ENCODE measurements at places on chromosomes 6 and 20. TPM values are rescaled to one million over a fixed set of nuclear protein-coding genes. Genes with fewer than 3 reads are reported as not detected.

- DNase-seq: no peak
These were observed 1.2 kb downstream of the SYNCRIP start for GRCh38 chr6:85641522-85641896.

DNA sequence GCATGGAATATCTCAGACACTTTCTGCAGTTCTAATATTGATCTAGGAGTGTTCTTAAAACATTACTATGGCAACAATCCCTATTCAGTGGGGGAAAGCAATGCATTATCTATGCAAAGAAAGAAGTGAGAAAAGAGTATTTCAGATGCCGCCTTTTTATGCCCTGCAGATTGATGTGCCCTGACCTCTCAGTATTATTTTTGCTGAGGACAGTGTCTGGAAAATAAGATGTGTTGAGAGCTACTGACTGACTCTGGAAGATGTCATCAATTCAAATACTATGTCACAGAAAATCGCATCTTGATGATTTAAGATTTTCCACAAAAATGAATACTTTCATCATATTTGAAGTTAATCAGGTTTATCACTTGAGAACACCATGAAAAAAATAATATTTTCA lies 22.9 kb upstream of the SPACA1 start:
- DNase-seq: no peak

DNA sequence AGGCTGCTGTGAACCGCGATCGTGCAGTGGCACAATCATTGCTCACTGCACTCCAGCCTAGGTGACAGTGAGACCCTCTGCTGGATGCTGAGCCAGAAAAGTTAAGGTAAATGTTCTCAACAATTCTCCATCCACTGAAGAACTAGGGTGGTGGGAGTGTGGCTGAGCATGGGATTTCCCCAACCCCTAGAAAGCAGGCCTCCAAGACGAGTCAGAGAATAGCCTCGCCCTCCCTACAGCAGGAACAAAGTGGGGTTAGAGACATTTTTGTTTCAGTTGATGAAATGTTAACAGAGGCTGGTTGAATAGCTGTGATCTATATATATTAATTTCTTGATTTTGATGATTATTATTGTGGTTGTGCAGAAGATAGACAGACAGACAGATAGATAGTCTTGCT lies 6.1 kb upstream of the ALDH8A1 start:
- no peak for DNase-seq

DNA sequence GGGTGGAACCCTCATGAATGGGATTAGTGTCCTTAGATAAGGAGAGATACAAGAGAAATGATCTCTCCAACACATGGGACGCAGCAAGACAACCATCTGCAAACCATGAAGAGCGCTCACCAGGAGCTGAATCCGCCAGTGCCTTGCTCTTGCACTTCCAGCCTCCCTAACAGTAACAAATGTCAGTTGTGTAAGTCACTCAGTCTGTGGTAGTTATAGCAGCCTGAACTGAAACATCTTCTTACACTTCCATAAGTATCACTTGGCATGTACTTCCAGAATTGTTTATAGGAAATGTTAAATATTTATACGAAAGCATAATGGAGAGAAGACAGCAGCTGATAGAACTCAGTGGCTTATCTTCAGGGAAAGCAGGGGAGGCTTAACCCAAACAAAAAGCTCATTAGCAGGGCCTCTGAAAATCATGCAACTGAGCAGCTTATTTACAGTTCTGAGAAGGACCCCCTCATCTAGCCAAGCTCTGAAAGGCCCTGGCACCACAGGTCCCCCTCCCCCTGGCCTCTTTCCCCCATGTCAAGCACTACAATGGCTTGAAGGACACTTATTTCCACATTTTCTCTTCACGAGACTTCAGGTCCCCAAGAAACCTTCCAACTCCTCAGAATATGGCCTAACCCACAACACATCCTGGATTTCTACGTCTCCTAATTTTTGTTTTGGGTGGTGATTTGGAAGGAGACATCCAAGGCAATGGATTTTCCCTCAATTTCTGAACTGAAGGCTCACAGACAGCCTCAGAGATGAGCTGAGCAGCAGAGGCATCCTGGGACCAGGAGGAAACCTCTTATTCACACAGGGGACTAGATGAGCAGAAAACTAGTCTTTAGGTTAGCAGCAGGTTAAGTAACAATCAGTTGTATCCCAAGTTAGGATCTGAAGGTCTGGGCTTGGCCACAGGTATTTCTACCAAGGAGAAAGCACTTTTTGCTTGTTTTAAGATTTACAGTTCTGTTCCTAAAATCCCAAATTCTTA lies 49.1 kb downstream of the GCLC start:
- DNase-seq: no peak

DNA sequence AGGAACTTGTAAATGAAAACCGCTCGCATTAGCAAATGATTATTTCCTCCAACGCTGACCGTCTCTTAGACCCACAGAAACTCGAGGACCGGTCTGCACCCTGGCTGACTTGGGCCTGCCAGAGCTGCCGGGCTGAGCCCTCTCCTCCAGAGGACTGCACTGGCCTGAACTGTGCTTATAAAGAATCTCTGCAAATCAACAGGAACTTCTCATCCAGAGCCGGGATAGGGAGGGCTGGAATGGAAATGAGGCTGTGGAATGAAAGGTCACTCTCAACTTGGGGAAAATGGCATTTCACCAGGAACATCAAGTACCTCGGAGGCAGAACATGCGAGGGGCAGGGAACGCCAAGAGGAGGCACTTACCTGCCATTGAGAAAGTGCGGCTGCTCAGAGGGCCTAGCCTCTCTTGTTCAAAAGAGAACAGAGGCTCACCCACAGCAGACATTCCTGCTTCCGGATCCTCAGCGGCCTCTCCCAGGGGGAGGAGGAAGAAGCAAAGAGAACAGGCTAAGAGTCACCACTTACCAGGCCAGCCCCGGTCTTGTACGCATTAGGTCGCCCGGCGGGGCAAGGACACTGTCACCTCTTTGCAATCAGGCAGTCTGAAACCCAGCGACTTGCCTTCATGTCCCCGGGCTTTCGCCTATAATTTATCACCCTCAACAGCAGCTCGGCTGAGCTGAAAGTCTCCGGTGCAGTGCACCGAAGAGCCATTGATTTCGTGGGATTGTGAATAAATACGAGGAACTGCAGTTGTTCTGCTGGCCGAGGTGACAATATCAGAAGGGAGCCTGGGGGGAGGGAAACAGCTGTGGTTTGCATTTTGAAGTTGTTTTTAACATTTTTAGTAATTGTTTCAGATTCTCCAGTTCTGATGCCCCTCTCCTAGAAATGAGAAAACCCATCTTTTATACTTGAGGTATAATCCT lies 37.6 kb downstream of the ZMYND8 start:
- DNase-seq: no peak

DNA sequence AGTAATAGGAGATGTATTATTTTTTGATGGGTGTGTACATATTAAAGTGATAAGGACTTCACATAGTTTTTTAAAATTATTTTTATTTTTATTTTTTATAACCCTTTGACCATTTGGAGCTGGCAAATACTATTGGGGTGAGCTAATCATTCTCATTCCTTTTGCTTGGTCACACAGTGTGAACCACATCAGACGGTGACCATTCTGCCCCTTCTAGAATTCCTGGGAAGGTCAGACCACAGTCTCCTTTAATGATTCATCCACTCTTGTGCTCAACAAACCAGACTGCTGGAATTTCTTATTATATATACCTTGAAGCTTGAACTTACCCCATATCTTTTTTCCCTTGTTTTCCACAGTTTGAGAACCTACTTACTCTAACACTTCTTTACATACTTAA lies 23.9 kb upstream of the PRL start:
- no peak for DNase-seq

INSM1 gene
- not detected for total RNA-seq

SPATA25 gene
- total RNA-seq: 1.3 TPM

NHLRC1 gene
- total RNA-seq: 1.8 TPM

All from esophagus squamous epithelium (tissue), 5 donors.